ENCODE measurements at places on chromosomes 3 and 15. TPM values are rescaled to one million over a fixed set of nuclear protein-coding genes. Genes with fewer than 3 reads are reported as not detected.
A peak's percentile ranks its signal among the peaks of the same experiment; 100 is the strongest.

Gene GPR87
- total RNA-seq = not detected

Gene OR5K2
- not detected for total RNA-seq

Gene MFAP1
- 9.9 TPM for total RNA-seq

Gene EPHA3
- total RNA-seq = 6.0 TPM

Gene TRPC1
- total RNA-seq = 6.9 TPM

Gene CD200R1
- total RNA-seq = 1.8 TPM

Gene GOLGA6A
- total RNA-seq = not detected

Gene DNAH12
- total RNA-seq = 0.52 TPM

Gene PAQR5
- total RNA-seq = 6.5 TPM

DNA sequence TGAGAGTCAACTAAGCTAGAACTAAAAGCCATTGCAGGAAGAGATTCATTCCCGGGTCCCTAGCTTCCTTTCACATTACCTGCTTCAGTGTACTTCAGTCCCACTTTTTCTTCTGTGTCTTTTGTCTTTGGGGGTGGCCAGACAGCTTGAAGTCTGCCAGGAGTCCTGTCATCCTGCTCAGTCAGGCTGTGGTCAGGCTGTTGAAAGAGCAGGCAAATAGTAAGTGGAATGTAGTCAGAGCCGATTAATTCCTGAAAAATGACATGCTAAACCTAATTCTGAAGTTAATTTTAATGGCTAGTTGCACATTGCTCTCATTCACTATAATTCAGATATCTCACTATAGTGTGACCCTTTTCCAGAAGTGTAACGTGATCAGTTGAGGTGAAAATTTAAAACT, 129.6 kb downstream of the FMN1 start:
- H3K27ac ChIP-seq = no peak overlapping the region
- no peaks in the 10 kb centered on the region for H3K36me3 ChIP-seq

DNA sequence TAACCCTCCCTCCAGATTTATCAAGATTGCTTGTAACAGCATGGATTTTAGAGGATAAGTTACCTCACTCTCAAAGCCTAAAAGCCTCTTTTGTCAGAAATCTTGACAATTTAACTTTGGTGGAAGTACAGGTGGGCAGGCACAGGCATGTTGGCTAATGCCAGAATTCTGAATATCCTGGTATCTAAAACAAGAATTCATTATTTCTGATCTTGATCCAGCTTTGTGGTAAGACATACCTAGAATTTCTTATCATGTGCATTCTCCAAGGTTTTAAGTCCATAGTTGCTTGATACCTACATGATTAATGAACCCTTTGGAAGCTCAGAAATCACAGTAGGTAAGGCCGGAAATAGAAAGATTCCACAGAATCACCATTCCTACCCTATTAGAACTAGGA, 109.9 kb upstream of the TTC14 start:
- H3K4me3 ChIP-seq = no peak overlapping the region
- no peak overlapping the region for H3K27ac ChIP-seq
- no peak for DNase-seq

DNA sequence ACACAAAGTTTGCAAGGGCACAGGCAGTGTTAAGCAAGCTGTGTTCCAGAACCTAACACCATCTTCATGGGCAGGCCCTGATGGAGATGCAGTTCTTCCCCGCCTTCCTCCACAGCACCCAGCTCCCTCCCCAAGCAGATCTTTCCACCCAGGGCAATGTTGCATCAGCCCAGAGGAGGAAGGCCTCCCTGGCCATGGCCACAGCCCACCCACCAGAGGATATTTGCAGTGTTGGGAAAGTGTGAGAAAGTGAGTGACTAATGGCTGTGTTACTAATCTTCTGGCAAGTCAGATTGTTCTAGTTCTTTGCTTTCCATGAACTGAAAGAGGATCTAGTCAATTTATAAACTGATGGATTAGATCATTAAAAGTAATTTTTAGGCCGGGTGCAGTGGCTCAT, 42.0 kb upstream of the ATP10A start:
- H3K4me1 ChIP-seq = no peaks in the 10 kb centered on the region
- H3K27me3 ChIP-seq = no peaks in the 10 kb centered on the region
- no peak overlapping the region for H3K27ac ChIP-seq
- H3K36me3 ChIP-seq = no peaks in the 10 kb centered on the region

- peaks cover 18% of the 10 kb centered on the region for H3K4me1 ChIP-seq
- H3K27me3 ChIP-seq = no peaks in the 10 kb centered on the region
- peak; percentile 67 for DNase-seq
- no peak overlapping the region for H3K27ac ChIP-seq
- no peak overlapping the region for H3K4me3 ChIP-seq
These were observed 36.1 kb downstream of the PCSK6 start for GRCh38 chr15:101453123-101454120.

- H3K36me3 ChIP-seq = no peaks in the 10 kb centered on the region
- DNase-seq = peak; percentile 83
- no peaks in the 10 kb centered on the region for H3K27me3 ChIP-seq
- no peak overlapping the region for H3K4me3 ChIP-seq
- peak overlapping the region; percentile 42 for H3K27ac ChIP-seq
These were observed 35.8 kb downstream of the CPN2 start for GRCh38 chr3:194315088-194315964.

DNA sequence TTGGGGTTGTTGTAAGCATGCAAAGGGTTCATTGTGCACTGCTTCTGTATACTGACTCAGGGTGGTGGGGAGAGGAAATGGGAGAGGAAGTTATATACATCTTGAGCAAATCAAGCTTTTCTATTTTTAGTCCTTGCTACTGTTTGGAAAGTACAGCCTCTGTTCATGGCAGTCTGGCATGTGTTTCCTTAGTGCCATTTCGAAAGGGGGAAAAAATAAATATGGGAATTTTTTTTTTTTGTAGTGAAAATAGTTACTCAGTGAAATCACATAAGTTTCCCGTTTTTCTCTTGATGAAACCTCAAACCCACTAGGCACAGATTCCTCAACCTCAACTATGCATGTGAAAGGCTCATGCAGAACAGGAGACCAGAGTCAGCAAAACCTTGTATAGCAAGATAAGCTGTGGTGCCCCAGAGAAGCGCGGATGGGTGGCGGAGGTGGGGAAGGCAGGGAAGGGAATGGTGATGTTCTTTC, 353.3 kb downstream of the LPP start:
- H3K27ac ChIP-seq = no peak overlapping the region

DNA sequence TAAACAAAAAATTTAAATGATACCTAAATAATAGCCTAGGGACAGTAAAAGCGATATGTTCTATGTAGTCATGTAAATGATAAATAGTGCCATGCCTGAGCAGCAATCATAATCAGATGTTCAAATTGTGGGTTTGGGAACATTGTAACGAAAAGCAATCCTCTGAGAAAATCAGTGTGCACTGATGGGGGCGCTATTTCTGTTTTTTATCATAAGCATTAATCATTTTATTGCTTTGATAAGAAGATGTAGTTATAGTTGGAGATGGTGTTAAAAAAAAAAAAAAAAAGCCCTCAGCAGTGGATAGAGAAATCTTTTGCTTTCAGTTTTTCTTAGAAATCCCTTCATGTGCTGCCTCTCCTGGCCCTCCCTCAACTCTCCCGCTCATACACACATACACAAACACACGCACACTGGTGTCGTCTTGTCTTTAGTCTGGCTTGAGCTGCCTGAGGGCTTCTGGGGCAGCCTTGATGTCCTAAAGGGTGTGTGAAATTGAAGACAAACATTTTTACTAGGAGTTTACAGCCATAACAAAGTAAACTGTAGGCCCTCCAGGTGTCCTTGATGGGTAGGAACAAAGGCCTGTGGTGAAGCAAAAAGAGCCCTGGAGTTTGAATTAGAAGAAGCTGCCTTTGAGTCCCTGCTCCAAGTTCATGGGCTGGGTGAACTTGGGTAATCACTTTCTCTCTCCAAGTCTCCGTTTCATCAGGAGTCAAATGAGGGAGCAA, 428.1 kb downstream of the SOX2 start:
- DNase-seq = no peak
- H3K27ac ChIP-seq = no peak overlapping the region
- H3K4me1 ChIP-seq = no peaks in the 10 kb centered on the region

- H3K4me1 ChIP-seq = peaks cover 5% of the 10 kb centered on the region
- no peak overlapping the region for H3K4me3 ChIP-seq
- no peak overlapping the region for H3K27ac ChIP-seq
- H3K27me3 ChIP-seq = no peaks in the 10 kb centered on the region
- no peak for DNase-seq
These were observed 372.8 kb upstream of the TBL1XR1 start for GRCh38 chr3:177569875-177570657.

- no peak overlapping the region for H3K4me3 ChIP-seq
- H3K27me3 ChIP-seq = no peaks in the 10 kb centered on the region
- H3K27ac ChIP-seq = no peak overlapping the region
These were observed 139.1 kb downstream of the DMXL2 start for GRCh38 chr15:51483520-51483919.

DNA sequence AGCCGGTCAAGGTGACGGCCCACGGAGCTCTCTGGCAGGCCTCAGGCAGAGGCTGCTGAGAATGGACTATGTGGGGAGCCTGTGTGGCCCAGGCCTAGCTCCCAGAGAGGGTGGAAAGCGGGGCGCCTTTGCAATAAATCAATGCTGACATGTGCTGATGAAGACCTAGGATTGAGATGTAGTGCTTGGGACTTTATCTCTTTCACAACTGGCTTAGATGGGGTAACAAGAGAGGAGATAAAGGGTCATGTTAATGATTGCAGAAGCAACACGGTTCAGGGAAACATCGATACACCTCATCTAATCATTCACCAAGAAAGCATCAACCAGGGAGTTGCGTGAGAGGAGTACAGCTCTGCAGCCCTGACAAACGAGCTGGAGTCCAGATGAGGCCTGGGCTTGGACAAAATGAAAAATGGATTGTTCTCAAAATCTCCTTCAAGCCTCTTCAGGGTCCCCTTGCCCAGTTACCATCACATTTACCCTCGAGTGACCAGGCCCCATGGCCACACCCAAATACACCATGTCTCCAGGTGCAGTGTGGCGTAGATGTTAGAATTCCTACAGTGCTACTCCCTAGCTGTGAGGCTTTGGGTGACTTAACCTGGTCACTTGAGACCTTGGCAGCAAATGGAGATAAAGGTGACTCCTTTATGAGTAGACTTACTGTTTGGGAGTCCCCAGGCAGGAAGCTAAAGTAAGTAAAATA, 146.4 kb upstream of the LIPC start:
- H3K27me3 ChIP-seq = no peaks in the 10 kb centered on the region
- H3K4me1 ChIP-seq = peaks cover 14% of the 10 kb centered on the region
- H3K4me3 ChIP-seq = no peak overlapping the region
- peak overlapping the region; percentile 47 for H3K27ac ChIP-seq
- no peak for DNase-seq

GRCh38 chr3:112633757-112634156, 7.2 kb downstream of the CCDC80 start:
- H3K4me3 ChIP-seq = no peak overlapping the region
- no peak overlapping the region for H3K27ac ChIP-seq
- DNase-seq = no peak
- no peaks in the 10 kb centered on the region for H3K4me1 ChIP-seq

GRCh38 chr15:60423537-60423936, 25.8 kb upstream of the ANXA2 start:
- H3K27ac ChIP-seq = no peak overlapping the region
- no peak for DNase-seq
- no peaks in the 10 kb centered on the region for H3K27me3 ChIP-seq
- no peak overlapping the region for H3K4me3 ChIP-seq

DNA sequence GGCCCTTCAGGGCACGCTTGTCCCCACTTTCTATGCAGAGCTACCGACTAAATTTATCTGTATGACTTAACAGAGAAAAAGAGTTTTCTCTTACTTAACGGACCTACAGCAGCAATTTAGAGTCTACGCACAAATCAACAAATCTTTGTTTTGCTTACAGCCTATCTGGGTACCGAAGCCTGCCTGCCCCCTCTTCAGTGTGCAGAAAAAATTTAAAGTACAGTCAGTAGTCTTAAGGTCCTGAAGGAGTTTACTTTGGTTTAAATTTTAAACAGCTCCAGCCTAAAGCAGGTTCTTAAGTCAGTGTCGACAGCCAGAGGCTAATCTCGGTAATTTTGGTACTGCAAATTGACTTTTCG, 570 bp downstream of the SACM1L start:
- H3K4me1 ChIP-seq = peaks cover 51% of the 10 kb centered on the region
- peak overlapping the region; percentile 93 for H3K27ac ChIP-seq
- DNase-seq = no peak
- H3K36me3 ChIP-seq = no peaks in the 10 kb centered on the region
- no peaks in the 10 kb centered on the region for H3K27me3 ChIP-seq
- H3K4me3 ChIP-seq = peak overlapping the region; percentile 24

GRCh38 chr3:183895296-183895695, 10.6 kb upstream of the PARL start:
- H3K27ac ChIP-seq = no peak overlapping the region
- H3K27me3 ChIP-seq = no peaks in the 10 kb centered on the region
- H3K4me3 ChIP-seq = no peak overlapping the region
- no peaks in the 10 kb centered on the region for H3K4me1 ChIP-seq
- DNase-seq = no peak
- no peaks in the 10 kb centered on the region for H3K36me3 ChIP-seq

GRCh38 chr3:117681619-117682018, 972.0 kb downstream of the TUSC7 start:
- no peaks in the 10 kb centered on the region for H3K27me3 ChIP-seq
- H3K27ac ChIP-seq = no peak overlapping the region

DNA sequence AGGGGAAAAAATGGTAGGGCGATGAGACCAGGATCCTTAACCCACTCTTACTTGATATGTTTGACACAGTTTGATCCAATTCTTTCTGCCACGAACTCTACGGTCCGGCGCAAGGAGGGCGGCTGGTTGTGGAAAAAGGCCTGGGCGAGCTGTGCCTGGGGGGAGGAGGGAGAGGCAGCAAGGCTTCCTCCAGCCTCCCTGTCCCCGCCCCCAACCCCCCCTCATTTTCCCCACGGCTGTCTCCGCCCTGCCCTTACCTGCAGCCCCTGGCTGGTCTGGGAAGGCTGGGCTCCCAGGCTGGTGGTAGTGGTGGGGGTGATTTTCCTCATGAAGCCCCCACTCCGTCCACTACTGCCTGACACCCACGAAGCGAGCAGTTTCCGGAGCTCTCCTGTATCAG, 8.0 kb downstream of the CDAN1 start:
- DNase-seq = no peak
- H3K27me3 ChIP-seq = no peaks in the 10 kb centered on the region
- no peak overlapping the region for H3K4me3 ChIP-seq
- H3K4me1 ChIP-seq = no peaks in the 10 kb centered on the region

- H3K27me3 ChIP-seq = no peaks in the 10 kb centered on the region
- H3K4me1 ChIP-seq = no peaks in the 10 kb centered on the region
- DNase-seq = no peak
- H3K4me3 ChIP-seq = no peak overlapping the region
These were observed 51.5 kb upstream of the CCNB2 start for GRCh38 chr15:59053482-59053881.

DNA sequence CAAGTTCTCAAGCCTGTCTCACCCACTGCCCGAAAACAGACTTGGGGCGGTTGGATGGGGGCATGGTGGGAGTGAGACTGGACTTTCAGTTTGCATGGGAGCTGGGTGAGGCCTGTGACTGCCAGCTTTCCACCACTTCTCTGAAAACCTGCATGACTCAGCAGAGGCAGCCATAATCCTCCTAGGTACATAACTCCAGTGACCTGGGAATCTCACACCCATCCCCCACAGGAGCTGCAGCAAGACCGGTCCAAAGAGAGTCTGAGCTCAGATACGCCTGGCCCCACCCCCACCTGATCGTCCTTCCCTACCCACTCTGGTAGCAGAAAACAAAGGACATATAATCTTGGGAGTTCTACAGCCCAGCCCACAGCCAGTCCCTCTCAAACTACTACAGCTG, 107.2 kb downstream of the NSMCE3 start:
- no peak overlapping the region for H3K4me3 ChIP-seq
- DNase-seq = no peak
- H3K4me1 ChIP-seq = no peaks in the 10 kb centered on the region
- no peaks in the 10 kb centered on the region for H3K27me3 ChIP-seq
